ENCODE measurements at places on chromosomes 4 and X.
A peak's percentile ranks its signal among the peaks of the same experiment; 100 is the strongest.

DNA sequence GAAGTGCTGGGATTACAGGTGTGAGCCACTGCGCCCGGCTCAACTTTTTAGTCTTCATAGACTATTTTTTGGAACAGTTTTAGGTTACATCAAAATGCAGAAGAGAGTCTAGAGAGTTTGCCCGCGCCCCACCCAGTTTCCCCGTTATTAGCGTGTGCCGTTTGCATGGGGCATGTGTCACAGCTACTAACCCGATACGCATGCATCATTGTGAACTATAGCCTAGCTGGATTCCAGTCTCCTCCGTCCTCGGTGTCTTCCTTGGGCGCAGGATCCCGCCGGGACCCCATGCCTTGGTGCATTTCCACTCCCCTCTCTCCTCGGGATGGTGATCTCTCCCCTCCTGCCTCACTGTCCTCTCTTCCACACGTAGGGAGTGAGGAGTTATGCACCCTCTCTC lies 85.5 kb upstream of the ADRA2C start:
- DNase-seq = no peak

GRCh38 chrX:9988762-9989161 lies 21.6 kb downstream of the CLDN34 start:
- no peak for DNase-seq

GRCh38 chrX:123173833-123174232 lies 10.2 kb upstream of the GRIA3 start:
- DNase-seq = no peak

DNA sequence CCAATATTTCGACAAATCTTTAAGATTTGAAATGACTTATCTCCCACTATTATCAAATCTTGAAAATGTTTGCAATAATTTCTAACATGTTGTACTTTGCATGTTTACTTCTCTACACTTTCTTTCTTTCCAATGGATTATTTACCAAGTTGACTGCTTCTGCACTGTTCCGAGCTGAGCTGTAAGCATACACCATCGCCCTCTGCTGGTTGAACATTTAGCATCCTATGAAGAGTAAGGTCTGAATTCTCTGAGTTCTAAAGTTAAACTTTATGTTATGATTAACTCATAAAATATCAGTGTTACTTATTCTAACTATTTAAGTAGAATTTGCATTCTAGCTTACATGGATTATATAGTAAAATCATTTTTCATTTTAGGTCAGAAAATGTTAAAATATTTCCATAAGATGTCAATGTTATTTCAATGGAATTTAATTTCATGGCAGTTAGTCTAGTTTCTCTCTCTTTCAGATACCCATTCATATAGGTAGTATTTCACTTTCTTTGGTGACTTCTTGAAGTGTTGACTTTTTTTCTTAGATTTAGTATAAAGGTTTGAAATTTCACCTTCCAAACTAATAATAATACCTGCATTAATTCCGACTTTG lies 137.4 kb downstream of the DKK2 start:
- DNase-seq = peak; percentile 60

GRCh38 chr4:2259541-2260343 lies 2.2 kb downstream of the MXD4 start:
- DNase-seq = no peak

- no peak for DNase-seq
Observed at GRCh38 chr4:165439344-165439743, 60.5 kb downstream of the CPE start.

DNA sequence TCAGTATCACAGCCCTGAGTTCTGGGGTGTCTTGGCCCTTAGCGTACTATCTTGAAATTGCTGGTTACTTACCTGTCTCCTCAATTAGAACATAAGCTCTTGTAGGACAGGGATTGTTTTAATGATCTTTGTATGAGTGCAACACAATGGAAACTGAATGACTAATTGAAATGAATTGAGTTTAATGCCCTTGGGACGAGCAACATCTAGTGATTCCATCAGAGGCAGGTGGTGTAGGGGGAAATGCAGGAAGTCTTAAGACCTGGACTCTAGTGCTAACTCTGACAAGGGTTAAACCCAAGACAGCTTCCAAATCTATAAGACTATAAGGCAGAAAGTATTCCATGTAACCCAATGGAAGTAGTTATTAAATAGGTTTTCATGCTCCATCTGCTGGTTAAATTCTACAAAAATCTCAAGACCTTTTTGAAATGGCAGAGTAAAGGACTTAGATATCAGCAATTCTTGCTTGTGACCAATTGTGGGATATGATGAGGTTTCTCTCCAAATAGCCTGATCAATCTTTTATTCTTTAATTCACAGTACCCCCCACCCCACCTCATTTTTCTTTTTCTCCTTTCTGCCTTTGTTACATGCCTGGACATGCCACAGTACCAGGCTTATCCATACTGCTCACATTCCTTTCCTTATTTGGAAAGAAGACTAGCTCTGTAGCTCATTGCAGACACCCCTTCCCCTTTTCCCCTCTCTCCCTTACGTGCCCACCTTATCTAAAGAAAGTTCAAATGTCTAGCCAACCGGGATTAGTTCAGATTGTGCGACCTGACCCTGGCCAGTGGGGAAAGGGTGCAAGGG lies 340.8 kb downstream of the PAPSS1 start:
- DNase-seq = peak; percentile 42

DNA sequence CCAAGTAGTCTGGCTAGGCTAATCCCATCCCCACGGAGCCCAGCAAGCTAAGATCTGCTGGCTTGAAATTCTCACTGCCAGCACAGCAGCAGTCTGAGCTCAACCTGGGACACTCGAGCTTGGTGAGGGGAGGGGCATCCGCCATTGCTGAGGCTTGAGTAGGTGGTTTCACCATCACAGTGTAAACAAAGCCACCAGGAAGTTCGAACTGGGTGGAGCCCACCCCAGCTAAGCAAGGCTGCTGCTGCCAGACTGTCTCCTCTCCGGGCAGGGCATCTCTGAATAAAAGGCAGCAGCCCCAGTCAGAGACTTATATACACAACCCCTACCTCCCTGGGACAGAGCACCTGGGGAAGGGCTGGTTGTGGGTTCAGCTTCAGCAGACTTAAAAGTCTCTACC lies 639.6 kb downstream of the IQCM start:
- DNase-seq = no peak

DNA sequence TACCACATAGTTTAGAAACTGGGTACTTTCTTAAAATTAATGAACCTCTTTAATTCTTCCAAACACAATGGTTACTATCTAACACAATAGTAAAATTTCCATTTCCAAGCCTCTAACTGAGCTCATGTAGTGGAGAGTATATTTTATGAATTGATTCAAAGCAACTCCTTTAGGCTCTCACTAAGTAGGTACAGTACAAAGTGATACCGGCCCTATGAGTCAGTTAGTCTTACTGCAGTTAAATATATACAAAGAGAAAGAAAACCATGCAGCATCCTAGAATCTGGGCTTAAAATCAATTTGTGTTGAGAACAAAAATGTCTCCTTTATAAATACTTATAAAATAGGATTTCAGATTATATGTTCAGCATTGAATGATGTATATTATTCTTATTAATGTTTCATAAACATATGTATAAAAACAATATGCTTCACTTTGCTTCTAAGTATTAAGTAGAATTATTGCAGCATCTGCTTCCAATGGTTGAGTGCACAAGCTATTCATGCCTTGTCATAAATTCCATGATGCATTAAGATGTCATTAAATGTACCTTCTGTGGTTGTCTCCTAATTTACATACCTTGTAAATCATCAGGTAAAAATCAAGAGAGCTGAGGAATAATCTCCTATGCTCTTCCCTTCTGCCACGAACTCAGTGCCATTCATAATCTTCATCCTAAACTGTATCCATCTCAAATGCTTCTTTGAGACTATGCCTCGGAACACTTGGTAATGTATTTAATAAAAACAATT lies 1037.8 kb downstream of the STPG2 start:
- no peak for DNase-seq

DNA sequence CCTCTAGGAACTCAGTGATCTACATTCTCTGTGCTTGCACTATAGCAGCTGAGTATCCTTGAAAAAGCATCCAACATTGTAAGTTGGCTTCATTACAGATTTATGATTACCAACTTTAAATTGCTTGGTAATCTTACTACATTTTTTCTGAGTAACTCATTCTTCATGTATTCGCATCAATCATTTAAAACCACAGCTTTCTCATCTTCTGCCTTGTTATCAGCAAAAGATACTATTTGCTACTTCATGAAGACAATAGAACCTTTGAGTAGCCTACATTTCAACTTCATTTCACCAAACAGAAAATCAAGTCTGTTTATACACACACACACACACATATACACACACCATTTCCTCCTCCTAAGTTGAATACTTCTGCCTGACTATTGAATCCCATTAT lies 6.2 kb upstream of the DCAF8L2 start:
- peak; percentile 5 for DNase-seq
